ENCODE measurements at places on chromosomes 5 and 9.

DNA sequence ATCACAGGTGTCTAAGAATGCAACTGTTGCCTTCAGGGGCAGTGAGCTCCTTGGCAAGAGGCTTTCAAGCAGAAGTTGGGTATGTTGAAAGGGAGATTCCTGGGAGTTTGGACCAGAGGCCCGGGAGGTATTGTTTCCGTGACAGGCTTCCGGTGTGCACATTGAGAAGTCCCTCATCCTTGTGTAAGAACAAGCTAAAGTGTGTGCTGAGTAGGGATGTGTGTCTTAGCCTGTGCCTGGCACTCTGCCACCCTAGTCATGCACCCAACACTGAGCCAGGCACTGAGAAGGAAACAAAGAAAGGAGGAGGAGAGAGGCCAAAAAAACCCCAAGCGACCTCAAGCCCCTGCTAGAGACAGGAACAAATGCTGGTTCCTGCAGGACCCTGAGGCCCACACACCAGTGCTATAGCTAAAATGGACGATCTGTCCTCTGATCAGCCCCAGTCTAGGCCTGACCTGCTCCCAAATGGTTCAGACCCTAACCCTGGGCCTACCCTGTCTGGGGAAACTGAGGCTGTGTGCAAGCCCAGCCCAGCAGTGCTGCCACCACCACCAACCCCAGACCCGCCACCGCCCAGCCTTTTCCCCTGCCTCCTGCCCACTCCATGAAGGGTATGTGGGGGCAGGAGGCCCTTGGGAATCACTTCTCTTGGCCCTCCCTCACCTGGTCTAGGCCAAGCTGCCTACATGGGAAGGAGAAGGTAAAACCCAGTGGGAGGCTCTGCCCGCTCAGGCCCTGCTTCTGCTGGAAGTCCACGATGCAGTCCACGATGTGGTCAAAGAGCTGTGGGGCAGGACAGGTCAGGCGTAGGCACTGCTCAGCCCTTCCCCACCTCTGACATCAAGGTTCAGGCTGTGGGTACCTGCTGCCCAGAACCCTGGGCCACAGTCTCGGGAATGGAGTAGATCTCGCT, 12.6 kb downstream of the HK3 start:
- no peak for DNase-seq

GRCh38 chr9:135743546-135744332, 41.8 kb downstream of the KCNT1 start:
- no peak for DNase-seq

DNA sequence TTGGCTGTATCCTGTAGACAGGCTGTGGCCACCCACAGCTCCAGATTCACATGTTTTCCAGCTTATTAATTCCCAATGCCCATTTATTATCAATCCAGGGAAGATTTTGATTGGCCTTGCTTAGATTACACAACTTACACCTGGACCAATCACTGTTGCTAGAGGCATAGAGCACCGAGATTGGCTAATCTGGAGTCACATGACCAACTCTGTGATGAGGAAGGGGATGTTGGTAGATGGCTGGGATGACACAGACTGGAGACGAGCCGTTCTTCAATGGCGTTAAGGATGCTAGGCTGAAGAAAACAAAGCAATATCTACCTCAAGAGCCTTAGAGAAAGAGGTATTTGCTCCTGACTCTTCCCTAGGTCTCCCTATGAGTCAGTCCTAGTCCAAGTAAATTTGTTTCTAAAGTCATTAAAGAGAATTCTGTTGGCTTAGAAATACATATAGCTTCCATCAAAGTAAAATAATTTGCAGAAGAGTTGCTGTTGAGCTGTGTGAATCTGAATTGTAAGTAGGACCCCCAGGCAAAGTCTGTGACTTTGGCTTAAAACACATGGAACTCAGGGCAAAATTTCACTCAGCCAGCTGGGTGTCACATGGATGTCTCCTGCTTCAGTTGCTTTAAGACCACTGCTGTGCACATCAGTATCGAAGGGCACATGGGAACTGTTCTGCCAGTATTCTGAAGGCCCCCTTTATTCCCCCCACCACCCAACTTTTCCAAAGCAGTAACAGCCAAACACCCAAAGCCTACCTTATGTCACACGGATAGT, 326.4 kb upstream of the KLF4 start:
- no peak for DNase-seq

GRCh38 chr5:88480801-88481499, 212.3 kb upstream of the TMEM161B start:
- no peak for DNase-seq

GRCh38 chr5:175696139-175696854, 38.4 kb downstream of the HRH2 start:
- DNase-seq = peak; percentile 69

GRCh38 chr9:137828527-137829259, 48.9 kb upstream of the CACNA1B start:
- no peak for DNase-seq
